ENCODE measurements at places on chromosomes 16 and 17. TPM values are rescaled to one million over a fixed set of nuclear protein-coding genes. Genes with fewer than 3 reads are reported as not detected.

DNA sequence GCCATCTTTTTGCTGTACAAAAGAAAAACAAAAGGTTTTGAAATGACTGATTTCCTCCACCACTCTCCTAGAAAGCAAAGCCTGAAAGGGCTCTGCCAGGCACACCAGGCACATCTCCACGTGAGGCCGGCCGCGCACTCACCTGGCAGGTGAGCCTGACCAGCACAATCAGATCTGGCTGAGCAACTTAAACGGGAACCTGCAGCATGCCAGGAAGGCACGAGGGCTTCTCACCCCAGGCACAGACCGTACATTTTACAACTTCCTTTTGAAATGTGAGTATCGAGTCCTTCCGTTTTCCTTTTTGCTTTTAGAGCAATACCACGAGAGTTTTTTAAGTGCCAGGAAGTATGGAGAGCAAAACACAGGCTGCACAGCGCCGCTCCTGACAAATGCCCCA, 22.5 kb downstream of the SLC38A10 start:
- no peak for DNase-seq

- no peak for DNase-seq
Observed at GRCh38 chr17:50289991-50290702, 15.9 kb downstream of the TMEM92 start.

GRCh38 chr17:21100636-21101035, 26.1 kb upstream of the DHRS7B start:
- DNase-seq, result no peak

CES5A gene
- not detected for total RNA-seq

DNA sequence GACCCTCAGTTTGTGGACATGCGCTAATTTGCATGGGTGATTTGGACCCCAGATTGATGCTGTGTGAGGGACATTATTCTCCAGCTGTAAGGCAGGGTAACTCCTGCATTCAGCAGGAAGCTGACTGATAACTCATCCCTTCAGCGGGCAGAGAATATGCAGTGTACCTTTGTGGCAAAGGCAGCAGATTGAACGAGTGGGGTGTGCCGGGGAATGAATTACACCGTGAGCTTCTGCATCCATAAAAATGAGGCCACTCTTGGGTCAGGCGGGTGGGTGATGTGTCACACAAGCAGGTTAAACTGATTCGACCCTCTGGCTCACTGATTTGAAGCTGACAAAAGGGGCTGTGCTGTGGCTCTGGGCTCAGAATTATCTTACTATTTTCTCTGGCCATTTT, 128.9 kb upstream of the PMFBP1 start:
- DNase-seq, result no peak

DNA sequence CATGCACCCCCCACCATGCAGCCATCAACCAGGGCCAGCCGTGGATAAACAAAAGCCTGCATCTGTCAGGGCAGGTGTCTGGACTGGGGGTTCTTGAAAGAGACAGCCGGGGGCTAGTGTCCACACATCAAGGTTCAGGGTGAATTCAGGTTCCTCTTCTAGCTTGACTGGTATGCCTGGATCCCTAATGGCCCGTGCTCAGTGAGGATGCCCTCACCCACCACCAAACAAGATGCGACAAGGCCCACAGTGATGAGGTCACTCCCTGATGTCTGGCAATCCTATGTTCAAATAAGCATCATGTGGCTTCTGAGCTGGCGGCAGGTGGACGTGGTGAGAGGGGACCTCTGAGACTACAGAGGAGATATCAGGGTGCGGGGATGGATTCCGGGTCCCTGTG, 64.6 kb downstream of the GOSR1 start:
- no peak for DNase-seq

GRCh38 chr17:66426397-66427033, 124.1 kb downstream of the PRKCA start:
- no peak for DNase-seq

- DNase-seq, result peak; percentile 31
Observed at GRCh38 chr16:28098959-28099945, 35.7 kb upstream of the GSG1L start.

DNA sequence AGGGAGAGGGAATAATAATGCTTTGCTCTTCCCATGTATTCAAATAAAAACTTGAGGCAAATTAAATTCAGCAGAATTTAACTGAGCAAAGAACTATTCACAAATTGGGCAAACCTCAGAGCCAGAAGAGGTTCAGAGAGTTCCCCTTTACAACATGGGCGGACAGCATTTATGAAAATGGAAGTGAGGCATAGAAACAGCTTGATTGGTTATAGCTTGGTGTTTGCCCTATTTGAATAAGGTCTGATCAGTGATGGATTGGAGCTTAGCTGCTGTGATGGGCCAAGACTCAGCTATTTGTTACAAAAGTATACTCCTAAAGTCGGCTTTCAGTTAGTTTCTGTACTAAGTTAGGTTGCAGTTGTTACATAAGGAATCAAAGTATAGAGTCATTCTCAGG, 63.0 kb downstream of the TMEM100 start:
- DNase-seq, result no peak

- no peak for DNase-seq
Observed at GRCh38 chr16:69916462-69916861, 34.7 kb upstream of the CLEC18A start.

DNA sequence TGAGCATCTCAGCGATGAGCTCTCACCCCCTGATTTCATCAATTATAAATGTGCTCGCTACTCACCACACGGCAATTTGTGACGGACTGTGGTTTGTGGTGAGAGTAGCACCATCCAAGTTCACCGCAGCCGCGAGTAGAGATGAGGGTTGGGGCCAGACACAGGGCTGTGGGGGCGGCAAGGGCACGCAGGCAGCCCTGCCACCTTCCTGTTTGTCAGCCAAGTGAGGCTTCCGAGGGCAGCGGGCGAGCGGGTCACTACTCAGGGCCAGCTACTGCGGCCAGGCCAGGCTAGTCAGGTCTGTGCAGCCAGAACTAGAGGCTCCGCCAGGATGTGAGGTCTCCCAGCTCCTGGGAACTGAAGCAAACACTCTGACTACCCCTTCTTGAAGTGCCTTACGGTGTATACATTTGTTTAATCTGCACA, 39.6 kb upstream of the MEOX1 start:
- no peak for DNase-seq

DNA sequence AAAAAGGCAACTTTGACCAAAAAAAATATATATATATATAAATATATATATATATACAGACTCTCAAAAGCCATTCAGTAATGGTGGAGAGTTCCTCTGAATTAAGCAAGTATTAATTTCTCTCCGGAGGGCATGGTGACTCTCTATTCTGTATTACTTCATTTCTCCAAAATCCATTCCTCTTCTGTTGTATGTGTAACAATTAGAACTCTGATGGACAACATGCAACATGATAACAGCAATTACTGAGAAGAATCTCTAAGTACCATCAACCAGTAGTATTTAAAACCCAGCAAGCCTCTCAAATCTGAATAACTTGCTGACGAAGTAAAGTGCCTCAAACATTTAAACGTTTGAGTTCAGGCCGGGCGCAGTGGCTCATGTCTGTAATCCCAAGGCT, 2.3 kb downstream of the GRB2 start:
- no peak for DNase-seq

DNA sequence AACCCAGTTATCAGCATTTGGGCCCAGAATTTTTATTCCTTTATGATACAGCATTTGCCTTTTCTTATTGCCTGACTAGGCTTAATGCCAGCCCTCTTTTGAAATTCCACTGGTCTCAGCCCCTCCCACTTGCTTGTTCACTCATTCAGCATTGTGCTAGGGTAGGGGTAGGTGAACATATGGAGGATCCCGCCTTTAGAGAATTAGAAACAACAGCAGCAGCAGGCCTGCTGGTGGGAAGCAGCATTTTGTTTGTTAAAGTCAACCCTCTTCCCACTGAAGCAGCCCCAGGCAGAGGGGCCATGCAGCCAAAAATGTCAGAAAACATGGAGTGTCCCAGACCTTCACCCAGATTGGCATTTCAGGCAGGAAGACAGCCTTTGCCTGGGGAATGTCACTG, 1355.2 kb downstream of the CDH8 start:
- peak; percentile 0 for DNase-seq

GRCh38 chr17:17892009-17892408, 55.2 kb upstream of the SREBF1 start:
- DNase-seq, result no peak

DNA sequence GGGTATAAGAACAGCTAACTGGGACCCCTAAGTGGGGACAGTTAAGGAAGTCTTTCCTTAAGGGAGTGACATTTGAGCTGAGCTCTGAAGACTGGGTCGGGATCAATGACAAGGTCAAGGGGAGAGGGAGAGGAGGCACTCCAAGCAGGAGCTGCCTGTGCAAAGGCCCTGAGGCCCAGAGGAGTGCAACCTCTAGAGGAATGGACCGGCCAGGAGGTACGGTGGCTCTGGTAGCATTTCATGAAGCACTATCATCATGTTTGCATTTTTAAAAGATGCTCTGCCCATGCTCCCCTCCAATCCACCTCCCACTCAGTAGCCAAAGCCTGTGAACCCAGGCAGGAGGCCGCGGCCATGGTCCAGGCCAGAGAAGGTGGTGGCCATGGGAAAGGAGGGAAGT, 27.4 kb downstream of the RBFOX3 start:
- no peak for DNase-seq

DNA sequence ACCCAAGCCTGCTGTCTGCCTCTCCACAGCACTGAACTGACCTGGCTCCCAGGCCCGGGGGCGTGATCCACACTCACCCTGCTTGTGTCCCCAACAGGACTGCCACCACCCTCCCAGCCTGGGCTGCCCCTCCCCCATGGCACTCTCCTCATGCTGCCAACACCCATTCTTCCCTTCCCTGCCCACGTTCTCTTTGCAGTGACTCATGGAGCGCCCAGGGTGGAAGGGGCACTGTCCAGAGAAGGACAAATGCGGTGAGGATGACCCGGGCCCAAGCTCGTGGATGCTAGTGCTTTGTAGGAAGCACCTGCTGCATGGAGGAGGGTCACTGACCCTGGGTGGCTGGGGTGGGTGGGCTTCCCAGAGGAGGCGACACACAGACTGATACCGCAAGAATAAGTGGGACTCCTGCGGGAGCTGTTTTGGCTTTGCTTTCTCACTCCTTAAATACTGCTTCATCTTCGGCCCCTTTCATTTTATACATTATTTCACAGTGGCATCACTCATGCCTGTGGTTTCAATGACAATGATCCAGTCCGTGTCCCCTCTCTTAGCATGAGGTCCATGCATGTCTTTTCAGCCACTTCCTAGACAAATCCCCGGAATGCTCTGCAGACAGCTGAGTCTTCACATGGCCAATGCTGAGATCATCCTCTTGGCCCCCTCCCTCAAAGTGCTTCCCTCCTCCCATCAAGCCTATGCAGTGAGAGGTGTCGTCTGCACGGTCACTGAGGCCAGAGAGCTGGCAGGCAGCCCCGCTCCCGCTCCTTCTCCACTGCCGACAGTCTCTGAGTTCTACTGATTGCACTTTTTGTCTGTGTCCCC, 17.6 kb downstream of the CDK5R1 start:
- no peak for DNase-seq

TMEM106A gene
- not detected for total RNA-seq

DNA sequence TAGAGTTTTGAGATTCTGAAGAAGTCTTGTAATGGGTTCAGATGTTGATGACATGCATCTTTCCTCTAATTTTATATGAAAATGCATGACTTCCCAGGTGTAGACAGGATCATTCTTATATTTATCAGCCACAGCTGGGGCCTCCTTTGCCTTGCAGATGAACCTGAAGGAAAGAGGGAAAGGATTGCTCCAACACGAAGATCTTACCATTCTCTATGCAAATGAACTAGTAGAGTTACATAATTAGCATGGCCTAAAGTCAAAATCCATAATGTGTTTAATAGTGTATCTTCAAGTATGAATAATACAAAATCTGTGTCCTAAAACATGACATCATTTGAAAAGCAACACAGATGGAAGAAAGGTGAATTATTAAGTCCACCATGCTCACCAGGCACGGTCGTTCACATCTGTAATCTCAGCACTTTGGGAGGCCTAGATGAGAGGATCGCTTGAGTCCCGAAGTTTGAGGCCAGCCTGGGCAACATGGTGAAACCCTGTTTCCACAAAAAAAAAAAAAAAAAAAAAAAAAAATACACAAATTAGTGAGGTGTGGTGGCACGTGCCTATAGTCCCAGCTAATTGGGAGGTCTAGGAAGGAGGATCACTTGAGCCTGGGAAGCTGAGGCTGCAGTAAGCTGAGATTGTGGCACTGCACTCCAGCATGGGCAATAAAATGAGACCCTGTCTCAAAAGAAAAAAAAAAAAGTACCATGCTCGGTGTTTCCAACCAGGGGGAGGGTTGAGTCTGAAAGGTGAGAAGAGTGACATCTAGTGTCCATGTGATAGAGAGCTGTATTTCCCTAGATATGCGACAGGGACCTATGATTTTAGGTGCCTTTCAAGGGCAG, 6.3 kb downstream of the VWA3A start:
- peak; percentile 64 for DNase-seq

DNA sequence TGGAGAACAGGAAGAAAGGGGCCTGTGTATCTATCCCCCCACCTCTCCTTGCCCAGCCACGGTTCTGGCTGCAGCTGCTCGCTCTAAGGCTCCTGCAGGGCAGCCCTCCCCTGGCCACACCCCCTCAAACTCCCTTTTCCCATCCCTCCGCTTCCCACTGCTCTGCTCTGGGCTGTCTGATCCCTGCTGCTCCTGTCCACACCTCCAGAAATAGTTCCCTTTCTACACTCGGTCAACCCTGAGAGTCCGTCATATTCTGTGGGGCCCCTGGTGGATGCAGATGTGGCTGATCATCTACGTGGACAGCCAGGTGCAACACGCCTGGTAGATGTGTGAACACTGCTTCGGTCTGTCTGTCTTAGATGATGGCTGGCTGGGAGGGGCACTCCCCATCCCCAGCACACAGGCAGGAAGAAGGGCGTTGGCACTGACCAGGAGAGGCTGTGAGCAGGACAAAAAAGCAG, 19.3 kb upstream of the KRT19 start:
- DNase-seq, result no peak
